Stimulated activated CD4-positive, alpha-beta T cell treated with anti-CD3 and anti-CD28 coated beads, Interleukin-15, amount 100 ng/mL, for 1 hour (primary cell): ENCODE measurements at places on chromosomes 1 and 21.

- DNase-seq, result no peak
Observed at GRCh38 chr1:25912076-25912831, 6.0 kb upstream of the STMN1 start.

- no peak for DNase-seq
Observed at GRCh38 chr1:10870493-10871096, 74.1 kb upstream of the CASZ1 start.

DNA sequence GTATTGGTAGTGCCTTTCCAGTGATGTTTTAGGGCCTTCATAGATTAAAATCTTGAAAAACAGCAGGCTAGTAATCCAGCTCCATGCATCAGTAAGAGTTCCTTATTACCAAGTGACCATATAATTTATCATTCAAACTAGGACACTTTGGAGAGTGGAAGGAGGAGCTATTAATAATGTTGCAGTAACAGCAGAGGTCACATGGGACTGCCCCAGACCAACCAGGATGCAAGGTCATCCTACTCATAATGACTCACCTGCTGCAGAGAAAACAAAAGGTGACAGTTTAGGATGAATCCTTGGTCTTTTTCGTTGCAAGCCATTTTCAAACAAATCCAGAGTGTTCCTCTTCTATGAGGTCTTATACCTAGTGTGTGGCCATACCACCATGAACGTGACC, 187.4 kb downstream of the NUF2 start:
- no peak for DNase-seq

DNA sequence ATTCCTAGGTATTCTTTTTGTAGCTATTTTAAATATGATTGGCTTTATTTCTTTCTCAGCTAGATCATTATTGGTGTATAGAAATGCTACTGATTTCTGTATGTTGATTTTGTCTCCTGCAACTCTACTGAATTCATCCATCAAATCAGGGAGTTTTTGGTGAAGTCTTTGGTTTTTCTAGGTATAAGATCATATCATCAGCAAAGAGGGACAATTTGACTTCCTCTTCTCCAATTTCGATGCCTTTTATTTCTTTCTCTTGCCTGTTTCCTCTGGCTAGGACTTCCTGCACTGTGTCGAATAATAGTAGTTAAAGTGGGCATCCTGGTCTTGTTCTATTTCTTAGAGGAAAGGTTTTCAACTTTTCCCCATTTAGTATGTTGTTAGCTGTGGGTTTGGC, 27.5 kb upstream of the PRKACB start:
- DNase-seq, result no peak

DNA sequence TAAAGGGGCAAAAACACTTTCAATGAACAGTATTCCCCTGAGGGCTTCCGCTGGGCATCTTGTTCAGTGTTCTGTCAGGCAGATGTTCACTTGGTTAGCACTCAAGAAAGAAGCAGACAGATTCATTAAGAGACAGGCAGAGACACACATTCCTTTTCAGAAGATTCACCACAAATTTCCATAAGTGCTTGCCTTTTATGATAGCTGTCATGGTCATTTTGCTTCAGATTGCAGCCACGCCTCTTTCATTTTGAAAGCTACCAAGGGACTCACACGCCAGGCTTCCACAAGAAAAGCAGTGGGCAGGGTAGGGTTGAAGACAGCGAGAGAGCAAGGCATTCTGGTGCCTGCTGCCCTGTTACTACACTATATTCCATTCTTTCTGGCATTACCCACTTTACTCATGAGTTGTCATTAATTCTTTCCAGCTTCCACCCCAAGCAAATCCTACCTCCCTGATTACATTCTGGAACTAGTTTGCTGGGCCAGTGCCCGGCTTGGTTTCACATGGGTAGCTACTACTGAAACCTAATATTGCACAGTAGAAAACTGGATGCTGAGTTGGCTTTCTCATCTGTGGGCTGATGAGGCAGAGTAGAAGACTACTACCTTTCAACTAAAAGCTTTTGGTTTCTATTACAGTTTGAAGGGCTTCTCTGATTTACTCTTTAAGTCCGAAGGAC, 91.2 kb upstream of the COL24A1 start:
- DNase-seq, result no peak

- DNase-seq, result no peak
Observed at GRCh38 chr1:10299151-10299550, 88.8 kb downstream of the KIF1B start.

DNA sequence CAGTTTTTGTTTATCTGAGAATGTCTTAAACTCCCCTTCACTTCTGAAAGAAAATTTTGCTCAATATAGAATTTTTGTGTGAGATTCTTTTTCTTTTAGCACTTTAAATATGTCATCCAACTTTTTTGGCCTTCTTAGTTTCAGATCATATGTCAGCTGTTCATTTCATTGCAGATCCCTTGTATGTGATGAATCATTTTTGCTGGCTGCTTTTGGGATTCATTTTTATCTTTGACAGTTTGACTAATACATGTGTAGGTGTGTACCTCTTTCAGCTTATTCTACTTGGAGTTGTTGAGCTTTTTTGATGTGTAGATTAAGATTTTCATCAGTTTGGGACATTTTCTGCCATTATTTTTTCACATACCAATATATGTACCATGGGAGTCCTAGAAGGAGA, 156.8 kb downstream of the FASLG start:
- DNase-seq, result no peak

GRCh38 chr1:27117733-27118439, 37.0 kb downstream of the SLC9A1 start:
- no peak for DNase-seq

DNA sequence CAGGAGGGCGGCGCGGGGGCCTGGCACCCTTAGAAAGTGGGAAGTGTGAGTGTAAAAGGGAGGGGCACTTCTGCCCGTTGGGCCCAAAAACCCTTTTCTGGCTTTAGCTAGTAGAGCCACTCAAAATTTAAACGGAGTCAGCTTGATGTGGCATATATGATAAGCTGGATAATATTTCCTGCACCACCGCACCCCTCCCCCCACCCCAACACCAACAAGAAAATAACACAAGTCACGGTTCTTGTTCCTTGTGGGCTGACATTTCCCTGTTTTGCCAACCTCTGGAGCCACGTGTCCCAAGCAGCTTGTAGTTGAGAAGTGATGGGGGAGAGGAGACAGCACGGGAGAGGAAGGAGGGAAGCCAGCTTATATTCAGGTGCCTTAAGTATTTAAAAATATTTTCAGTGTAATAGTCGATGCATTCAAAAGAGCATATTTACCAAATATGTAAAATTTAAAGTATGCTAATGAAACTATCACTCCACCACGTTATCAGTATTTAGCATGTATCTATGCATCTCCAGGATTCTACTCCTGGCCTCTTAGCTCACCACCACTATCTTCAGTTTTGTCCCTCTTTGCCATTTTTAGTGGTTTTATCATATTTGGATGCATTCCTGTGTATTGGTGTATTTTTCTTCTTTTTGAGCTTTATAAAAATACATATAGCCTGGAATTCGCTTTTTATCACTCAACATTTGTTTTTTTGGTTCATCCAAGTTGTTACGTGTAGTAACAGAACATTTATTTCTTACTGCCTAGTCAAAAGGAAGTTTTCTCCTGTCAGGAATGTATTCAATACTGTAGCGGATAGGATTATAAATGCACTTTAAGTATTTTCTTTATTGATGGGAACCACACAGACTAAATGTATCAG, 773 bp upstream of the DDX59 start:
- DNase-seq, result no peak

GRCh38 chr21:45388611-45389296, 16.2 kb upstream of the COL18A1 start:
- DNase-seq, result no peak

DNA sequence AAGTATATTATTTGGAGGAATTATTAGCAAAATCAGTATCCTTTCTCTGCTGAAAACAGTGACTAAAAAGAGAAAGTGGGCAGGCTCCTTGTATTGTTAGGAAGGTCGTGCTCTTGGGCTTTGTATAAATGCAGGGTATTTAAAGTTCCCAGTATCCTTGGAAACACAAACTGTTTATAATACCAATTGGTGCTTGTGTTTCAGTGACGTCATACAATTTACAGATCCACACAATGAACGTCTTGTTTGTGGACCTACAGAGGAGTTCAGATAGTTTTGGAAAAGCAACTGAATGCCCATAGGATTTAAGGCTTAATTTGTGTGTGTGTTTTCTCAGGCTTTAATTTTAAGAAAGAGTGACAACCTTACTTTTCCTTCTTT, 168.2 kb downstream of the RASAL2 start:
- no peak for DNase-seq

DNA sequence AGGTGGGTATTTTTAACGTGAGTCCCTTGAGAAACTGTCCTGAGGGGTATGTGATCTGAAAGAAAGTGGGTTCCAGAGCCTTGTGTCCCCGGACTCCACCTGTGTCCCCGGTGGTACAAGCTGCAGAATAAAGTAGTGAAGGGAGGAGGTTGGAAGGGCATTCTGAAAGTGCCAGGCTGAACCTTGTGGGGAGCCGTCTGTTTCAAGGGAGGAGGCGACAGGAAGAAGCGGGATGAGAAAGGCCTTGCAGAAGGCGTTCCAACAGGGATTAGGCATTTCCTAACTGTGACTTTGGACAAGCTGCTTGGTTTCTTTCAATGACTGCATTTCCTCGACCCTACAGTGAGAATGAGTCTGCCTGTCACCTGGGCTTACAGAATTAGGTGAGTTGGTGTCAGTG, 5.8 kb downstream of the FOXD3 start:
- no peak for DNase-seq

DNA sequence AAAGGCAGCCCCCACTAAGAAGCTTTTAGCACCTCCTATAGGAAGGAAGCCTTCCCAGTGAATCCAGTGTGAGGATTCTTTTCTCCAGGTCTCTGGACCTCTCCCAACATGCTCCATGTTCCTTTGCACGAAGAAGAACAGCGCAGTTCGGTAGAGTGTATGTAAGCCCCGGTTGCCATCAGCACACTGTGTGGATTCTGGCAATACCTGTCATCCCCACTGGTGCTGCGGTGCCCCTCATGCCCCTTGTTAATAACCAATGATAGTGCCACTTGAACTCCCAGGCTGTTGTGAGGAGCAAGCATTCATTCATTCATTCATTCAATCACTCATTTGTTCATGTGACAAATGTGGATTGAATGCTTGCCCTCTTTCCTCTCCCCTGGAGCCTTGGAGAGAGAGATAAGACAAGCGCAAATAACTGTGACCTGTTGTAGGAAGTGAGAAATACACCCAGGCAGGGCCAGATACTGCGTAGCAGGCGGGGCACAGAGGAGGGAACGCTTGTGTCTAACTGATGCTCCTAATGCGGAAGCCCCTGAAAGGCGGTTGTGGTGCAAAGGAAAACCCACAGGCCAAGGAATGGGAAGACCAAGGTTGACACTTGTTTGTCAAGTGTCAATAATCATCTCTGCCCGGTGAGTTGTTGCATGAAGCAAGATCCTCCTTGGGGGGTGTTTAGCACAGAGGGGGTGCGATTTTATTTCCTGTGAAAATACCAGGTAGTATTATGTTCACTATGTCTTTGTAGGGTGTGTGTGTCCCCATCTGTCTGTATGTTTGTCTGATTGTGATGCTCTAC, 9.8 kb downstream of the LGR6 start:
- DNase-seq, result no peak

DNA sequence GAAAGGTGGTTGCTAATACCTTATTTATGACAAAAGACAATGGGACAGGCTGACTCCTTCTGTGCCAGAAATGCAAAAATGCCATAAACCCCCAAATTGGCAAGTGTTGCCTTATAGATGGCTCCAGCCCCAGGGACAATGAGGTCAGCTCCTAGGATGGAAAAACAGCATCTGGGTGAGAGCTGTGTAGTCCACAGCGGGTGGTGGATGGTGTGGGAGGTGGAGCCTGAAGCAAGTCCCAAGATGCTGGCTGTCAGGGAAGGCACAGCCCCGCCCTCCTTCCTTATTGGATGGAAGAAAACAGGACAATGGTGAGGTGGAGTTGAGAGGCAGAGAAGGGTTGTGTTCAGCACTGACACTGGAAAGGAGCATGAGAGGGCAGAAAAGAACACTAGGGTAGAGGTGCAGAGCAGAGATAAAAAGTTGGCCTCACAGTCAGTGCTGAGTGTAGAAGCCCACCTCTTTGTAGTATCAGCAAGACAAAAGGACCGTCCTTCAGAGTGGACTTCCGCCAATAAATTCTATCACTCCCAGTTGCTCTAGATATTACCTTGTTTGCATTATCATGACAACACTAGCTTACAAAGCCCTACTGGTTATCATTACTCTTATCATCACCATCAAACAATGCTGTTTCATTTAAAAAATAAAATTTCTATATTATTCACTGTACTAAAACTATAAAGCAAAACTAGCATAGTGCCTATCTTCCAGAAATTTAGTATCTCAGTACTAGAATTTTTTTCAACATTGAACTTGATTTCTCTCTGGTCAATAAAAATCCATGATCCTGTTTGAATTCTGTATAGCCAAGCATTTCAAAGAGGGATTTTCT, 3.7 kb upstream of the SDE2 start:
- no peak for DNase-seq

- DNase-seq, result no peak
Observed at GRCh38 chr1:211701733-211702132, 26.3 kb upstream of the NEK2 start.

GRCh38 chr1:207026104-207026534, 6.4 kb downstream of the C1orf116 start:
- DNase-seq, result no peak

- no peak for DNase-seq
Observed at GRCh38 chr1:166969074-166969677, 6.2 kb downstream of the ILDR2 start.

DNA sequence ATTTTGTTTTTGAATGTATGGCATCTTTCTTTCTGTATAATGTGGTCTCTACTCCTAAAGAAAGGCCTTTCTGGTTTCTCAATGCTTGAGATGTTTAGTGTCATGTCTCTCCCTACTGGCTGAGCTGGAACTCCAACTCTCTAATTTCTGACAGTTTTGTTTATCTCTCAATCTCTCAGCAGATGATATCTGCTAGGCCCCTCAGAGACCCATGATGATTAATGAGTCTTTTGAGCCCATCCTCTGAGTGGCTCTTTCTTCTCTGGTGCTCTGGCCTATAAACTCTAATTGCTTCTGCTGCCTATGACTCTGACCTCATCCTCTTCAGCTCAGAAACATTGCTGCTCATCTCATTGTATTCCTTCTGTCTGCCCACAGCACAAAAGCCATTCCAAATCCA, 46.6 kb downstream of the CRB1 start:
- DNase-seq, result no peak

- no peak for DNase-seq
Observed at GRCh38 chr1:23132033-23132432, 36.6 kb downstream of the LUZP1 start.

GRCh38 chr21:32806810-32807386, 35.3 kb upstream of the PAXBP1 start:
- DNase-seq, result no peak

DNA sequence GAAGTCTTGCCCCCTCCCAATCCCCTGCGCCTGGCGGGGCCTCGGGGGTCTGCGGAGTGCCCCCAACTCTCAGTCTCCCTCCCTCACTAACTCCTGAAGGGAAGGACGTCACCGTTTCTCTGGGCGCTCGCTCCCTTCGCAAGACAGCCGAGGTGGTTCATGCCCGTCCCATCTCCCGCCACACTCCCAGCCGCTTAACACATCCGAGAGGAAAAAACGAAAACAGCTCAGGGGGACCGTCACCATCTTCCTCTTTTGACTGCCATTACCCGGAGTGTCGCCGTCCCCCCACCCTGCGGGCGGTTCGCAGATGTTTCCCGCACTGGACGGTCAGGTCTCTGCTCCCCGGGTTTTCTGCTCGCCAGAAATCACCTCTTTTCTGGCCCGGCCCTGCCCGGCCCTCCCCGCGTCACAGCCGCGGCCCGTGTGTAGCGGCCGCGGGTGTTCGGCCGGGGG, 532 bp downstream of the ERO1B start:
- peak; percentile 5 for DNase-seq

- no peak for DNase-seq
Observed at GRCh38 chr1:236168716-236169429, 26.5 kb downstream of the GPR137B start.

- no peak for DNase-seq
Observed at GRCh38 chr1:182092336-182092735, 30.8 kb upstream of the ZNF648 start.
